ENCODE measurements at places on chromosomes 1 and 21.
A peak's percentile ranks its signal among the peaks of the same experiment; 100 is the strongest.

DNA sequence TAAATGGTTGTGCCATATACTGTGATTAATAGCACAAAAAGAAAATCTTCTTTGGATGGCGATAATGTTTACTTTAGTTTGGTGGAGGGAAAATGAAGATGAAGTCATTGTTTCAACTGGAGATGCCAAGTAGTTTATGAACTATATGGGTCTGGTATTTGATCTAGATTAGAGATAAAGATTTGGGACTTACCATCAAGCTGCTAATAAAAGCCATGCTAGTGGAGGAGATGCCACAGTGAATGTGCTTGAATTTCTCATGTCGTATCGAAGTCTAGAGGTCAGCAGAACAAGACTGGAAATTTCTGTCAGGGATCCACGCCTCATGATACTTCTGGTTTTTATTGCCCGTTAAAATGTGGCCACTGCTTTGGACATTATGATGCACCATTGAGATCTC, 742.0 kb downstream of the NCAM2 start:
- no peak for DNase-seq

DNA sequence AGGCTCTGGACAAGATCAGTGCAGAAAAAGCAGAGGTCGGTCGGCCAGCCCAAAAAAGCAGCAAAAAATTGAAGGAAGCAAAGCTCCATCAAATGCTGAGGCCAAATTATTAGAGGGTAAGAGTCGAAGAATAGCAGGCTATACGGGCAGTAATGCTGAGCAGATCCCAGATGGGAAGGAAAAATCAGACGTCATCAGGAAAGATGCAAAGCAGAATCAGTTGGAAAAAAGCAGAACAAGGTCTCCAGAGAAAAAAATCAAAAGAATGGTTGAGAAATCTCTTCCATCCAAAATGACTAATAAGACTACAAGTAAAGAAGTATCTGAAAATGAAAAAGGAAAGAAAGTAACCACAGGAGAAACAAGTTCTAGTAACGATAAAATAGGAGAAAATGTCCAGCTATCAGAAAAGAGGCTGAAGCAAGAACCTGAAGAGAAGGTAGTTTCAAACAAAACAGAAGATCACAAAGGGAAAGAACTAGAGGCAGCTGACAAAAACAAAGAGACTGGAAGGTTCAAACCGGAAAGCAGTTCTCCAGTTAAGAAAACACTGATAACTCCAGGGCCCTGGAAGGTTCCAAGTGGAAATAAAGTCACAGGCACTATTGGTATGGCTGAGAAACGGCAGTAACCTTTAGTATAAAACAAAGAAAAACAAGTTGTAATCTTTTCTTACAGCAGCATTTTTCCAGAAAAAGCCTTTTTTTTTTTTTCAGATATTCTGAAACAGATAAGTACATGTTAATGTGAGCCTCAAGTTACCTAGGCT, 75.7 kb downstream of the PHTF1 start:
- no peak for DNase-seq

GRCh38 chr1:226551299-226551698, 2.7 kb downstream of the STUM start:
- no peak for DNase-seq

DNA sequence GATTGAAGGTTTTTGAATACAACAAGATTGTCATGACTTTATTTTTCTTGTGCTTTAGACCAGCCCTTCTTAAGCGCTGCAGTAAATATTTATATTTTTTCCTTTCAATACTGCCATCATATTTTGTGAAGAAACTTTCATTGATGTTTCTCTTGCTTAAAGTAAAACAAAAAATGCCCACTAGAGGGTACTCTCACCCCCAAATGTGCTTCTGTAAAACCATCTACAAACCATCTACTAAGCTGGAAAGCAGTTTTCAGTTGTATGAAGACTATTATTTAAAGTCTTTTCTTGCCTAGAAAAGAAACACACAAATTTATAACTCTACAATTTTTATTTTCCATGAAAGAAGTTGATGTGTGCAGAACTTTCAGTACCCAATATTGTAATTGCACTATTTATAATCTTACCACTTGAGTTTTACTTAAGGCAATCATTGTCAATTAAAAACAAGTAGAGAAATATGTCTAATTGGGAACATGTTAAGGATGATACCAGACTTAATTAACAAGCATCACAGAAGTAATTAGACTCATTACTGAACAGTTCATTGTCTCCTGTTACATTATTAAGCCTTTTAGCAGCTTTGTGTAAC, 10.7 kb downstream of the LEPR start:
- no peak for DNase-seq

- no peak for DNase-seq
Observed at GRCh38 chr1:210607361-210607760, 278.7 kb downstream of the HHAT start.

DNA sequence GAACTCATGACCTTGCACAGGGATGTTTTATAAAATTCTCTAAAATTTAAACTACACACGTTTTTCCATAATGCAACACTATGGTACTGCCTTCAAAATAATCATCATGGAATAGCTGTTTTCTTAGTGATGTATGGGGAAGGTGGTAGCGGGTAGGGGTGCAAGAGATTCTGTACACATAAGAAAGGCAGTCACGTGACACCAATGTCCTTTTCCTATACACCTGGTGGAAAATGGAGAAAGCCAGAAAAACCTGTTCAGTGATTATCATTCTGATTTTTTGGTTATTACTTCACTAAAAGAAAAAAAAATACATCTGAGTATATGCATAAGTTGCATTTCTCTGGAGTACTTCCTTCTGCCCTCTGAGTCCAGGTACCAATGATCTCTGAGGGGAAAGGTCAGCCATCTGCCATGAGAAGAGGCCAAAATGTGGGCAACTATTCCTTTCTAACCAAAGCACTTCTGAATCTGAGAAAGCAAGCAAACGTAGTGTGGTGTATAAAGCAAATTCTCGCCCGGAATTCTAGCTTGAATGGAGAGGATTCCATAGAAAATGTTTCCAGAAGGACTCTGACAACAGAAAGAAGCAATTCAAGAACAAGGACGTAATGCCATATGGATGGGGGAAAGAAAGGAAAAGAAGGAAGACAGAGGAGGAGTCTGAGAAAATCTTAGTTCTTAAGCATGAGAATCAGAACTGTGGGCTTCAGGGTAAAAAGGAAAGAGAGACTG, 137.3 kb downstream of the RERE start:
- DNase-seq: no peak

GRCh38 chr1:221740993-221741702, 741 bp downstream of the DUSP10 start:
- no peak for DNase-seq

DNA sequence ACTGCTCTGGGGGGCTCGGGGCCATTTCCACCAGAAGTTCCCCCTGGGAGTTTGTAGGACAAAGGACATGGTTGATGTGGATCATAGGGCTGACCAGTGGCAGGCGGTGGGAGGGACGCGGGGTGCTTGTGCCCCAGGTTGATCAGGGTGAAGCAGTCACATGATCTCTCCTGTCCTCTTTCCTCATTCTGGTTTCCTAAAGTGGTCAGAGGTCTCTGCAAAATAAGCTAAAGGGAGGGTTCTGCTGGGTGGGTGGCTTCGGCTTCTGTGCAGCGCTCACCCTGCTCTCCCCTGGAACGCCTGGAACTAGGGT, 9.2 kb downstream of the PDXK start:
- no peak for DNase-seq

- DNase-seq: no peak
Observed at GRCh38 chr1:162369571-162369970, 7.1 kb downstream of the SPATA46 start.

- DNase-seq: no peak
Observed at GRCh38 chr1:79695138-79695537, 688.6 kb upstream of the ADGRL4 start.

- no peak for DNase-seq
Observed at GRCh38 chr1:67586596-67586995, 98.4 kb upstream of the GADD45A start.

DNA sequence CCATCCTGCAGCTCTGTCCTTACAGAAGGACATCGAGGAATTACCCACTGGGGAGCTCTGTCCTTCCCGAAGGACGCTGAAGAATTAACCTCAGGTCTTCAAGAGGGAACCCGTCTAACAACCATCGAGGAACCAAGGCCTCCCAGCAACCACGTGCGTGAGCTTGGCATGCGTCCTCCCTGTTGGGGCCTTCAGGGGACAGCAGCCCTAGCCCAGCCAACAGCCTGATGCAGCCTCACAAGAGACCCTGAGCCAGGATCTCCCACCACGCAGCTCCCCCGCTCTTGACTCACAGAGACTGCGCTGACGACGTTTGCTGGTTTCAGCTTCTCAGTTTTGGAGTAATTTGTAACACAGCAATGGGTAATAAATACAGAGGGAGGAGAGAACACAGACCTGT, 19.6 kb upstream of the AGPAT3 start:
- no peak for DNase-seq

GRCh38 chr1:5274527-5274926, 620.1 kb downstream of the AJAP1 start:
- DNase-seq: no peak

GRCh38 chr1:188128761-188129160, 1300.0 kb downstream of the PLA2G4A start:
- no peak for DNase-seq

DNA sequence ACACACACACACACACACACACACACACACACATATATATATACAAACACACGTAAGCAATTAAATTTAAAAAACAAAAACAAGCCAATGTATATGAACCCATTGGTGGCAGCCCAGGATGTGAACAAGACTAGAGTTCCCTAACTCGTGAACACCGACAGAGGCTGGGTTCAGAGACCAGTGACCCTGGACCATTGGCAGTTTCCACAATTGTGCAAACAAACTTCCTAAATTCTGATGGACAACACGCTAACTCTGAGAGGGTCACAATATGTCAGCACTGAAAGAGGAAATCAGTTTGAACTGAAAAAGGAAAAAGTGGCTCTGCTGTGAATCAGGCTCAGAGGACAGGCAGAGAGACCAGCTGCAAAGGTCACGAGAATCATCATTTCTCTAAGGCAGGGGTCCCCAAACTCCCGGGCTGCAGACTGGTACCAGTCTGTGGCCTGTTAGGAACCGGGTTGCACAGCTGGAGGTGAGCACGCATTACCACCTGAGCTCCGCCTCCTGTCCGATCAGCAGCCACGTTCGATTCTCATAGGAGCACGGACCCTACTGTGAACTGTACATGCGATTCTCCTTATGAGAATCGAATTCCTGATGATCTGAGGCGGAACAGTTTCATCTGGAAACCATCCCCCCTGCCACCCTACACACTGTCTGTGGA, 50.5 kb upstream of the ERO1B start:
- no peak for DNase-seq

GRCh38 chr1:35454616-35455015, 102.6 kb downstream of the KIAA0319L start:
- peak; percentile 44 for DNase-seq

- no peak for DNase-seq
Observed at GRCh38 chr1:107359472-107360241, 218.8 kb downstream of the NTNG1 start.

- no peak for DNase-seq
Observed at GRCh38 chr1:22584001-22584562, 20.8 kb downstream of the EPHA8 start.

DNA sequence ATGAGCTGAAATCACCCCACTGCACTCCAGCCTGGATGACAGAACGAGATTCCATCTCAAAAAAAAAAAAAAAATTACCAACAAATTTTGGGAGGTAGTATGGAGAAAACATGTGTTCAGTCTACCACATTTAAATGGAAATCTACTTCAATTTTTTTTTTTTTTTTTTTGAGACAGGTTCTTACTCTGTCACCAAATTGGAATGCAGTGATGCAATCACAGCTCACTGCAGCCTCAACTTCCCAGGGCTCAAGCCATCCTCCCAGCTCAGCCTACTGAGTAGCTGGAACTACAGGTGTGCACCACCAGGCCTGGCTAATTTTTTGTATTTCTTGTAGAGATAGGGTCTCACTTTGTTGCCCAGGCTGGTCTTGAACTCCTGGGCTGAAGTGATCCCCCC, 82.1 kb downstream of the GFI1 start:
- no peak for DNase-seq

GRCh38 chr1:236502972-236503639, 20.7 kb upstream of the LGALS8 start:
- DNase-seq: no peak

- no peak for DNase-seq
Observed at GRCh38 chr1:94105581-94105952, 15.4 kb downstream of the ABCA4 start.

DNA sequence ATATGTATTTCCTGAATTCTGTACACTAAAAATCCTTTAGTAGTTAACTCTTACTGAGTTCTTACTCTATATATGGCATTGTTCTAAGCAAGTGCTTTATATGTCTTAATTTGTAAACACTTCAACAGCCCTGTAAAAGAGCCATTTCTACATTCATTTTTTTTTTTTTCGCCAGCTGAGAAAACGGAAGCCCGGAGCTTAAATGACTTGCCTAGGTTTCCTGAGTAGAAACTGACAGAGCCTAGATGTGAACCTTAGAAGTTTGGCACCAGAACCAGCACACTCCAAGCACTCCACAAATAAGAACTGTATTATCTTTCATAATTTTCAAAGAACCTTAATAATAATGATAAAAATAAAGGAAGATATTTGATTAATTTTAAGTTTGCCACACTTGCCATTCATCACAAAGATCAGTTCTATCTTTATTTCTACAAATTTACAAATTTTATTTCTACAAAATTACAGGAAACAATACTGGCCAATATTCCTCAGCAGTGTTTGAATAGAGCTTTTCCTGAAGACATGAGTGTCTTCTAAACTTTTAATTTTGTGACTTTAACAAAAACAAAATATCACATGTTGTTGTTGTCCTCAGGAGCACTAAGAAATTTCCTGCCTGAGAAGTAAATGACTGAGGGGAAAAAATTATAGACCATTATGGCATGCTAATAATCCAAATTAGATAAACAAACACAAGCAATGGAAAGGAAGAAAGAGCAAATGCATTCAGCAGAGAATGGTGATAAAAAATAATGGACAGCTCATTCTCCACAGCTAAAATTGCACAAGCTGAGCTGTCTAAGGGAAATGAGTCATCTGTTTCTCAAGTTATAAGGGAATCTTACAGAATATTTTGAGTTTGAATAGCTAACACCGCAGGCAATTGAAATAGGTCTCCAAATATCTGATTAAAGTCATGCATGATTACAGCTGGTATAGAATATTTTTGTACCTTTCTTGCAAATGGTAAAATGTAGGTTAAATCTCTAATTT, 71.2 kb downstream of the DPYD start:
- peak; percentile 19 for DNase-seq

GRCh38 chr1:38451541-38451993, 405.0 kb upstream of the POU3F1 start:
- DNase-seq: no peak

Measured in AG09319 (cell line).